ENCODE measurements at places on chromosomes 13 and 19.

DNA sequence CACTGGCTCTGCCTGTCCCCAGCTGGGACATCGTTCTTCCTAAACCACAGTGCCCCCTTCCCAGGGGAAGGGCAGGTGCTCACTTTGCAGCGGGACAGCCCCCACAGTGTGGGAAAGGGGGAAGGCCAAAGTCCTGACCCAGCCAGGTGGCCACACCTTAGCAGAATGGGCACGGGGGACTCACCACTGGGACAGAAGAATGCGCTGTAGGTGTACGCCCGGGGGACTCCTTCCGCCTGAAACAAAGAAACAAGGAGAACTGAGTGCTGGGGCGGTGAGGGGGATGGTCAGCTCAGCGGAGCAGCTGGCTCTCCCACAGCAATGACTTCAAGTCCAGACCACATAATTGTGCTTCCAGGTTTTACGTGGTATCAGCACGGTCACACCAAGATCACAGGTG lies 49.4 kb downstream of the F2RL3 start:
- DNase-seq, result no peak

GRCh38 chr19:18502638-18503294 lies 19.1 kb downstream of the ELL start:
- DNase-seq, result no peak

DNA sequence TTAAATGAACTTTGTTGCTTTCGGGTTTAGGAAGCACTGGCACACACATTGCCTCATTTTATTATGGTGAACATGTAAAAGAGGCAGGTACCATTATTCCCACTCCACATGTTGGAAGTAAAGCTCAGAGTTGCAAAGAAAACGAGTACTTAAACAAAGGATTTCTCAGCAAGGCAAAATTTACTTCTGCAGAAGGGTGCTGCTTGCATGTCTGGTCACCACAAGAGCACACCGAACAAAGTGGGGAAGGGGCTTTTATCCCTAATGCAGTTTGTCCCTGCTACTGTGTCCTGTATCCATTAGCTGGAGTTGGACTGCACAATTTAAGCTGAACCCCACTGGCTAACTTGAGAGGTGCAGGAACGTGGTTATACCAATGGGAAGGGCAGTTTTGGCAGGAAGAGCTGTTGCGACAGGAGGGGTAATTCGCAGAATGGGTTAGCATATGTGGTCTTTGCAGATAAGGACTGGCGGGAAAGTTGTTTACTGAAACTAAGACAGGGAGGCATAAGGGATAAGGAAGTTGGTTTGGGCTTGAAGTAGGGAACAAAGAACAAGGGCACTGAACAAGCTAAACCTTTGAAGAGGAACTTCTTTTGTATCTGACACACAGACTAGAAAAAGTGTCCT lies 545.5 kb downstream of the UQCRFS1 start:
- no peak for DNase-seq

DNA sequence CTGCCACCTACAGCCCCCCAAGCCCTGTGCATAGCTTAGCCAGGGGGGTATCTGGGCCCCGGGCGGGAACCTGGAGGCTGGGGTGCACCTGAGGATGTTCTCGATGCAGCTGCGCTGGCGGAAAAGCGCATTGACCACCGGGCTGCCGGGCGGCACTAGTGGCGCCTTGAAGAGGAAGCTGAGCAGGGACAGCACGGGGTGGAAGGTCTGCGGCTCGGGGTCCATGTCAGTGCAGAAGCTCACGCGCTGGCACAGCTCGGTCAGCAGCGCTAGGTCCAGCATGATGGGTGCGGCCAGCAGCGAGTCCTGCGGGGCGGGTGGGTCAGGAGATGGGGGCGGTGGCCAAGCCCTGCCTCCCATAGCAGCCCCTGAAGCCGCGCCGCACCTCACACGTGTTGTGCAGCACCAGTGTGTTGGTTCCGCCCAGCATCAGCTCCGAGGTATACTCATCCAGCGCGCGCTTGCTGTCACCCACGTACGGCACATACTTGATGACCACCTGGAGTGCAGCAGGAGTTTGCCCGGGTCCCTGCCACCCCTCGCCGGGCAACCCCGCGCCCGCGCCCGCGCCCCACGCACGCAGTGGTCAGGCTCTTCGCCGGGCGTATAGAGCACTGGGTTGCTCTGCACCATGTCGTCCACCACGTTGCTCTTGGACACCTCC lies 2.6 kb downstream of the ISYNA1 start:
- no peak for DNase-seq

DNA sequence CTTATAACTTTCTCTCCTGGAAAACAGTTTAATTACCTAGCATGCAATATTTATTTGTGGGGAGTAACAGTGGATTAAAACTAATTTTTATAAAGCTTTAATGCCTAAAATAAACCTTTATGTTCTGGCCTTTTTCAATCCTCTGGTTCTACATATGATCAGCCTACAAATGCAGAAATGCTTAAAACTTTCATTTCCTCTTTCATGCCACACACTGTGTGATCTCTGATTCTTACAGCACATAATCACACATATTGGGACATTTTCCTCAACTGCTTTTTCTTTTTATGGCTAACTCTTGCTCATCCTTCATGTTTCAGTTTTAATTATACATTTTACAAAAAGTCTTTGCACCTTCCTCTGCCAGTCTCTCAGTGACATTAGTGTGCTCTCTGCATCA lies 910.8 kb upstream of the SLITRK6 start:
- no peak for DNase-seq

DNA sequence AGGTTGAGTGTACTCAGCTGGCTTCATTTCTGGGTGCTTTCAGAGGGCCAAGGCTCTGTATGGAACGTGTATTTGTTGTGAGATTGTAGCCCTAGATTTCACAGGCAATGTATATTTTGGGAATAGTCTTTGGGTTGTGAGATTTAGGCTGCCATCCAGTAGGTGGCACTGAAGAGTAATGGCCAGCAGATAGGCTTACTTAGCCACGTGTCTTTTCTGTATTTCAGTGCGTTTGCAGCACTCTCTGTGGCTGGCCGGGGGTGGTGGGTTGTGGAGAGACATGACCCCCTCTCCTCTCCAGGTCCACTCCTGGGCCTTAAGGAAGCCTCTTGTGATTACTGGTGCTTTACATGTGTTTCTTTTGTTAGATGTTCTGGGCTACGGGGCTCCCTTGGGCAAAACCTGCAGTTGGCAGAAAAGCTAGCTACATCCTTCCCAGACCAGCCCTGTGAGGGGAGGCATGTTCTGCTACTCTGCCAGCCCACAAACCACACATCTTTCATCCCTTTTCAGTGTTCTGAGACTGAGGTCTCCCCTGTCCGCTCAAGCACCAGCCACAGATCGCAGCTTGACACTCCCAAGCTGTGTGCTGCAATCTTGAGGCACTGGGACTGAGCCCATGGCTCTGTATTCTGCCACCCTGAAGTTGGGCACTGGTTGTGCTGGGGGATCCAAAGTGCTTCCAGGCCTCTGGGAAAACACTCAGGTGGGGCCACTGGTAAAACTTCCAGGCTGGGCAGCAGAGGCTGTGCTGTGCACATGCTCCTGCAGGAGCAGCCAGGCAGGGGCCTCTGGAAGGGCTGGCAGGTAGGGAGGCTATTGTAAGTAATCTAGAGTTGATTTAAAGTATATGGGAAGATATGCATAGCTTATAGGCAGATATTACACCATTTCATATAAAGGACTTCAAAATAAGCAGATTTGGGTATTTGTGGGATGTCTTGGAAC lies 1096.8 kb upstream of the PCDH20 start:
- DNase-seq, result peak; percentile 28

GRCh38 chr13:46176756-46177155 lies 5.2 kb downstream of the LCP1 start:
- no peak for DNase-seq

DNA sequence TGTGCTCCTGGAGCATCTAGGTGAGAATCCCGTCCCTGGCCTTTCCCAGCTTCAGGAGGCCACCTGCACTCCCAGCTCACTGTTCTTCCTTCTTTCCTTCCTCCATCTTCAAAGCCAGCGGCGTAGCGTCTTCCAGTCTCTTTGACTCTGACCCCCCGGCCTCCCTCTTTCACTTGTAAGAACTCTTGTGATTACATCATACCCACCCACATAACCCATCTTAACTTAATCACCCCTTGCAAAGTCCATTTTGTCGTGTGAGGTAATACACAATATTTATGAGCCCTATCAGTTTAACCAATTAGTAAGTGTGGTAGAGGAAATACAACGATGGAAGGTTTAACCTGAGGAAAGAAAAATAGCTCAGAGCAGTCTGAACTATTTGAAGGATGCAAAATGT lies 4.6 kb upstream of the CDC16 start:
- no peak for DNase-seq

GRCh38 chr13:25887962-25888655 lies 163.7 kb downstream of the SHISA2 start:
- no peak for DNase-seq

- DNase-seq, result no peak
Observed at GRCh38 chr19:19154768-19155494, 15.1 kb downstream of the MEF2B start.

DNA sequence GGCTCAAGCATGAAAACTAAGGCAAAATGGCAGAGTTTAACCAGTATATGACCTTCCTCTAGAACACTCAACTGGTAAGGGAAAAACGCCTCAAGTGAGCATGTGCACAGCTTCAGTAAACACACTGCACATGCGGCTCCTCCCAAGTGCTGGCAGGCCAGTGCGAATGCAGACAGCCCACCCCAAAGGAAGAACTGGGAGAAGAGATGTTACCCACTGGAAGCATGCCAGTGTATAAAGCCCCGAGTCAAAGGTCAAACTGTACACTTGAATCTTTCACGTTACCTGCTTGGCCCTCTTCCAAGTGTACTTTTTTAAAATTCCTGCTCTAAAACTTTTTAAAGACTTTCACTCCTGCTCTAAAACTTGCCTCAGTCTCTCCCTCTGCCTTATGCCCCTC lies 19.2 kb upstream of the RCBTB1 start:
- DNase-seq, result no peak

DNA sequence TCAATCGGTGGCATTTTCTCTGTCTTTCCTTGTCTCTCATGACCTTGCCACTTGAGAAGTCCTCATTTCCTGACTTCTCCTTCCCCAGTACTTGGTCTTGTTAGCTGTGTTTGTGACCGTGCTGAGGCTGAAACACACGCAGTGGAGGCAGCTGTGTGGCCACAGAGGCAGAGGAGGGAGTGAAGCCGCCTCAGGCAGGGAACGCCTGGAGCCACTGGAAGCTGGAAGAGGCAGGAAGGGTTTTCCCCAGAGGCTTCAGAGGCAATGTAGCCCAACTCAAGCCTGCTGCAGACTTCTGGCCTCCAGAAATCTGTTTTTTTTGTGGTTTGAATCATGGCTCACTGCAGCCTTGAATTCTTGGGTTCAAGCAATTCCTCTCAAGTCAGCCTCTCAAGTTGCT lies 29.2 kb upstream of the ARGLU1 start:
- DNase-seq, result no peak

DNA sequence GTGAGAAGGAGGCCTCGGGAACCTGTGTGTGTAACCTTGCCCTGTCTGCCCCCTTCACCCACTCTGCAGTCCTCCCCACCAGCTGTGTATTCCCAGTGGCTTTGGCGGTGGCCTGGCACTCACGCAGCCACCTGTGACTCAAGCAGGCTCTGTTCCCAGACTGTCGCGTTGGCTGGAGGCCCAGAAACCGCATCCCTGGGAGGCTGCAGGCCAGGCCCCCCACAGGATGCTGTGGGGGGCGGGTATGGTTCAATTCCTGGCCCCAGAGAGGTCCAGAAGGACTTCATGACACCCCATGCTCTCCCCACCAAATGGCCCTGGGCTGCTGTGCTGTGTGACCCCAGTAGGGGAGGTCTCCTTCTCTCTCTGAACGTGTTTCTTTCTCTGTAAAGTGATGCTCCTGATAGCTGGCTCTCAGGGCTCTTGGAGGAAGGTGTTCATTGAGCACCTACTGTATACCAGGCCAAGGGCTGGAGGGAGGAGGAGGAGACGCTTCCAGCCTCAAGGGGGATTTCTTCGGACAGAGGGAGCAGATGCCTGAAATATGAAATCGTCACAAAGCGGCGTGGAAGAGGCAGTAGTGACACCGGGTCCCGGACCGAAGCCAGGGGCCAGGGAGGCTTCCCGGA lies 1.9 kb upstream of the LINGO3 start:
- DNase-seq, result no peak

- no peak for DNase-seq
Observed at GRCh38 chr13:26575244-26575643, 17.8 kb downstream of the WASF3 start.
